Stimulated activated naive CD4-positive, alpha-beta T cell treated with Interleukin-2 at 50 U/mL for 16 hours (primary cell): ENCODE measurements at places on chromosomes 2 and 18.

DNA sequence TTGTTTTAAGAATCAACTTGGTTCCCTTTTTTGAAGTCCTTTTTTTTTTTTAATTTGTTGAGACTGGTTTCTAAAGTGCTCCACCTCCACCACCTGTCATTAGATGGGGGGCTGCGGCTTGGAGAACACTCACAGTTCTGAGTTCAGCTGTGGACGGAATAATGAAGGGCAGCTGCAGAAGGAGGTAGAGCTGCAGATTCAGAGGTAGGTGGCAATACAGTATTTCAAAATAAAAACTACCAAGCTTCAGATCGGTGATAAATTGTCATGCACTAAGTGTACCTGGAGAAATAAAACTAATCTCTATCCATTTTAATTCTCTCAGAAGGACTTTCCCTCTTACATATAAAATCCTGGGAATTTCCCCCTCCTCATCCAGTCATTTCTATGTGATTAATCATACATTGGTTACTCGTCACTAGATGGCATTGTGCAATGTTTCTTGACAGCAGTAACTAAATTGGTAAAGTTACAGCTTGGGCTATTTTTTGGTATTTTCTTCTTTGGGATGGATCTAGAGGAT is 81.1 kb upstream of the SLC39A10 start:
- no peak for DNase-seq

GRCh38 chr18:62999392-62999791 is 284.1 kb downstream of the PHLPP1 start:
- no peak for DNase-seq

DNA sequence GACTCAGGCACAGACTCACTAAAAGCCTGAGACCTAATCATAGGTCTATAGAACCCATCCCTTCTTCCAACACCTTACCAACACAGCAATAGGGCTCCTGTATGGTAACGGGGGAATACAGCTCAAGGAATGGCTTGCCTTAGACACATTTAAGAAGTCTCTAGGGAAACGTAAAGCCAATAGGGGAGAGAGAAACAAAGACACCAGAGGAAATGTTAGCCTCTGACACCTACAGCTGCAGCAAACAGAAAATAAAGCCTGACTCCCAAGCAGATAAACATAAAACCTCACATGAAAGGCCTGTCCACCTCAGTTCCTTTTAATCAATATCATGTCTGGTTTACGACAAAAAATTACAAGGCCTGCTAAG is 51.1 kb upstream of the NCOA1 start:
- no peak for DNase-seq

DNA sequence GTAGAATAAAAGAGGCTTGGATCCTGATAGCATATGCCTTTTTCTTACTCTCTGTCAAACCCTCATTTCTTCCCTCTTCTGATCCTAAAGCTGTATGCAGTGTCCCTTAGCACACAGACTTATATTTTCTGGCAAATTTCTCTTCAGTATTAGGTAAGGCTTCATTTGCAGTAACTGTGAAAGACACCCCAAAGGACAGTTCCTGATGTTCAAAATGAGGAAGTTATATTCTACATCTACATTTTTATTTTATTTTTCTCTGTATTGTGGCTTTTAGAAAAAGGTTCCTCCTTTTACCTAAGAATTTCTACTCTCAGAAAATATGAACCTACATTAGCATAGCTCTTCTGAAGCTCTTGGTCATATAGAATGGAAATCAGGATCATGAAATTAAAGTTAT is 261.7 kb downstream of the PDE11A start:
- no peak for DNase-seq

DNA sequence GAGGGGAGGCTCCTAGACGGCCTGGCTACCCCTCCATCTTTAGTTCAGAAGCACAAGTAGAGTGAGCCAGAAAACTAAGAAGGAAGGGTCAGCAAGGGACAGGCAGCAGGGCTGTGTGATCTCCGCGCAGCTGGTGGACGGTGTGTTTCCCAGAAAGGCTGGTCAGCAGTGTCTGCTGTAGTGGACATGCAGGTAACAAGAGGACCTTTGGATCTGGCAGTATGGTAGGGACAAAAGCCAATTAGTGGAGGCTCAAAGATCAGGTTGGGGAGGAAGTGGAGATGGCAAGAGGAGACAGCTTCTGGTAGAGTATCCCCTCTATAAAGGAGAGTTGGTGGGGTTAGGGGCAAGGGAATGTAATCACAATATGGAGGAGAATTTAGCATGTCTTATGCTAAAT is 95.1 kb downstream of the NCK2 start:
- DNase-seq = no peak

GRCh38 chr18:63141778-63142176 is 177.8 kb downstream of the BCL2 start:
- DNase-seq = no peak

DNA sequence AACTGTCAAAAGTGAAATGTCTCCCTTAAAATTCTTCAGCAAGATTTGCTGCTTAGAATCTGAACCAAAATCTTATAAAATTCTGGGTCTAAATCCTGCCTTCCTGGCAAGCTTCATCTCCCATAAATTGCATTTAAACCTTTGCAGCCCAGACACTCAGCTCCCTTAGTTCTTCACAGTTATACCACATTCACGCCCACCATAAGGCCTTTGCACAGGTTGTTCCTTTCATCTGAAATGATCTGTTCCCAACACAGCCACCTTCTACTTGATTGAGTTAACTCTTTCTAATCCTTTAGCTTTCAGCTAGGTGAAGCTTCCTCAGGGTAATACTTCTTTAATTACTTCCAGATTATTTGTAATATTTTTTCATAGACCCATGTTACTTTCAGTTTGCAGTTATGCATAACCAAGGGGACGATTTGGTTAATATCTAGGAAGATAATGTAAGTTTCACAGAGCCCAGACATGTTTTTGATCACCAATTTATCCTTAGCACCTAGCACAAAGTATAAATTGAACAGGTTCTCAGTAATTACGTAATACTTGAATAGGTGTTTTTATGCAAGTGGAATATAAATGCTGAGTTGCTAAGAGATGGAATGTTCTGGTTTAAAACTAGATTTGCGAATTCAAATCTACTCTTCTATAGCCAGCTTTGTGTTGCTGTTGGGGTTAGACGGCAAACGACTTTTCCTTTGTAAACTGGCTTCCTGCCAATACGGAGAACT is 779.7 kb upstream of the PKDCC start:
- DNase-seq = no peak

DNA sequence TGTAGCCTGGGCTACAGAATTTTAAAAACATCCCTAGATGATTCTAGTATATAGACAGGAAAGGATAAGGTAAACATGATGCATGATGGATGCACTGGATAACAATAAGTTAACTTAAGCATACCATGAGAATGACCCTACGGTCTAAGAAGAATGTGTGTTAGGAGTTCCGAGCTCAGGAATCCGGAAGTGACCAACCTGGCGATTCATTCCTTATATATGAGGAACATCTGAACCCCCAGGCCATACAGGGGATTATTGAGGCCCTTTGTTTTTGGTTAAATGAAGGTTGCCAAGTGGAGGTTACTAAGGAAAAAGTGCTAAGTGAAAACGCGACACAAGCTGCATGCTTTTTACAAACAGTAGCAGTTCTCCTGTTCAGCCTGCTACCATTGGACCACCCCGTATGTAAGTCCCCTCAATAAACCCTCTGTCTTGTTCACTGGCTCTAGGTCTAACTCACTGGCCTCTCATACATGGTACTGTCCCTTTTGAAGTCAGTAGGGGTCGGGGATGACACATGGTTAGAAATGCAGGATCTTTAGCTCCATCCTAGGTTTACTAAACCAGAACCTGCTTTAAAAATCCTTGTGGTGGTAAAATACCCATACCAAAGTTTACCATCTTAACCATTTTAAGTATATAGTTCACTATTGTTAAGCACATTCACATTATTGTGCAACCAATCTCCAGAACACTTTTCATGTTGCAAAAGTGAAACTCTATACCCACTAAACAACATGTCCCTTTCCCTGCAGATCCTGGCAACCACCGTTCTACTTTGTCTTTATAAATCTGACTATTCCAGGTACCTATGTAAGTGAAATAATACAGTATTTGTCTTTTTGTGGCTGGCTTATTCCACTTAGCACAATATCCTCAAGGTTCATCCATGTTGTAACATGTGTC is 111.0 kb upstream of the MAP4K3 start:
- no peak for DNase-seq

DNA sequence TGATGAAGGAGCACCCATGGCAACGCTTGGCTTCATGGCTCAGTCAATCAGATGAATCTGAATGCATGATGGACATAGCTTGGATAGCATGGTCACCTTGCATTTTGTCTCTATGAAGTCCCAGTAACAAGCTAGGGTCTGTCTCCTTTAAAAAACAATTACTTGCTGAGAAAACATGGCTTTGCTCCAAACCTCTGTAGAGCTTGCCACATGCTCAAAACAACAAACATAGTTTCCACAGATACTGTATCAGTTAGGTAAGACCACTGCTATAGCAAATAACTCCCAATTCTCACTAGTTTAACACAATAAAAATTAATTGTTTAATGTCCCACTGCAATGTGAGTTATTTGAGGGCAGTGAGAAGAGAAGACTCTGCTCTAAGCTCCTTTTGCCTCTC is 401.0 kb downstream of the IRS1 start:
- DNase-seq = no peak

DNA sequence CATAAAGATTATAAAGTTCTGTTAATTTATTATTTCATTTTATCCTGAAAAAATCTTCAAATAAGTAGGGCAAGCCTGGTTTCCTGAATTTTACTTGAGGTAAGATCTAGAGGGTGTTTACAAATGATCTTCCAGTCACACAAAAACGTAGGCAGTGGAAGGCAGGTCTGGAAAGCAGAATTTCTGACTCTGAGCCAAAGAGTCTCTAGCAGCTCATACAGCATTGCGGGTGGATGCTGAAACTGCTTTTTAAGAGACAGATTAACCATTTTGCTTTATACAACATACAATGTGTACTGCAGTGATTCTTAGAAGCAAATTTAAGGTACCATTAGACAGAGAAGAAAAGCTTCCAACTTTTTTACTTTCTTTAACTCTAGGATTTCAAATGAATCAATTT is 117.0 kb downstream of the FTCDNL1 start:
- DNase-seq = no peak

DNA sequence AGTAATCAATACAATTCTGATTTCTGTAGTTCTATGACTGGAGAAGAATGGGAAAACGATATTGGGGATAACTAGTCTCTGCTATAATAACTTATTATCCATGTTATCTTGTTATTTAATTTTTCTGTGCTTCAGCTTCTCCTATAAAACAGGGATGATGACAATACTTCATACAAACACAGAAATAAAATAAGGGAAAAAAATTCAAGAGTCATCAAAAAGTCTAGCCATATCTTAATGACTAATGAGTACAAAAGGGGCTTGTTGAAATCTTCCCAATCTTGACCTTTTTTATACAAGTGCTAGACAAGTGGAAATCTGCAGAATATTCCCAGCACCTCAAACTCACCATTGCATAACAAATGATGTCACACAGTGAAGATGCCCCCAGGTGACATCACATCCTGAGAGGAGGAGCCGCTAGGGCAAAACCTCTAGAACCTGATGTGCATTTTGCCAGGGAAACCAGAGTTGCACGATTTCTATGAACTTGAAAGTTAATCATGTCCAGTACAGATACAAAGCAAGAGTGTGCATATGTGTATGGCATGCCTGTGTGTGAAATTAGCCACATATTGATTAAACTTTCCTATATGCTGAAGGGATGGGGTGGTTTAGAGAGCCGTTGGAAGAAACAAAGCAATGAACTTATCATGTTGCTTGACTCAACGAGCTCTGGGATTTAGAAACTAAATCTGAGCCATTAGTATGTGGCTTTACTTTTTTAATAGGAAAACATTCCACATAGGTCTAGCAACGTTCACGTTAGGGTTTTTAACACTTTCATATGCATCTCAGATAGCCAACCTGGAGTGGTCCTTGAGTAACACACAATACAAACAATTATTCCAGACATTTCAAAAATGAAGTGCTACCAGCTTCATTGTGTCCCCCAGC is 278.9 kb downstream of the SLC4A3 start:
- DNase-seq = no peak

GRCh38 chr2:235960716-235961640 is 207.2 kb downstream of the GBX2 start:
- DNase-seq = no peak

GRCh38 chr18:23565916-23566547 is 20.3 kb downstream of the NPC1 start:
- DNase-seq = no peak

DNA sequence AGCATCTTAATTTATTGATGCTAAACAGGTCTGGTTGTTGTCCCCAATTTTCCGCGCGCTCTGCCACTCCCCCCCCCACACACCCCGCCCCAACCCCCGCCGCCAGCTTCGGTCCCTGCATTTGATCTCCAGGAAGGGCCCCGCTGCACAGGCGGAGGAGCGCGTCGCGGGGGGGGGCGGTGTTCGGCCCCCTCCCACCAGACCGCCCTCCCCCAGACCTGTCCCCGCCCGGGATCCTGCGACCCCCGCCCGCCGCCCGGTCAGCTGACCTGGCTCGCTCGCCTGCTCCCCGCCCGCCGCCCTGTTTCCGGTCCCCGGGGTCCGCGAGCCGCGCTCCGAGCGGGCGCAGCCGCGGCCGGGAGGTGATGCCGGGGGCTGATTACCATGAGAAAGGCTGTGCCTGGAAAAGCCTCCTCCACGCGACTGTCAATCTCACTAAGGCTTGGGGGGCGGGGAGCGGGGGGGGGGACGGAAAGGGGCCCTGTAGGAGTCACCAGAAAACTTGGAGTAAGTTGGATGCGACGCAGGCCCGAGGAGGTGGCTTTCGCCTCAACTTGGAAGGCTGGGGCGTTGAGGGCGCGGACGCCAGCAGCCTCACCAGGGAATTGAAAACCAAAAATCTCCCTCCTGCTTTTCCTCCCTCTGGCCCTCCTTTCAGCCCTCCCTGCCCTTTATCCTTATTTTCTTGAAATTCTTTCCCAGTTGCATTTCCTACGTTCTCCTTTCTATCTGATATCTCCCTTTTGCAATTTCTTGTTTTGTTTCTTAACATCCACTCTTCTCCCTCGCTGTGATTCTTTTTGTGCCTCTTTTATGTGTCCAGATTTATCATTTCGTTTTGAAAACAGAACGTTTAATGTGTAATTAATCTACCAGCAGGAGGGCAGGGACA is 4.4 kb upstream of the ZEB2 start:
- DNase-seq = no peak

GRCh38 chr18:60826346-60826745 is 453.8 kb upstream of the MC4R start:
- no peak for DNase-seq

- no peak for DNase-seq
Measured at GRCh38 chr2:1495676-1496358, 82.6 kb downstream of the TPO start.

- no peak for DNase-seq
Measured at GRCh38 chr2:6352906-6353515, 512.7 kb downstream of the CMPK2 start.
